ENCODE measurements at places on chromosomes 6 and 20. TPM values are rescaled to one million over a fixed set of nuclear protein-coding genes. Genes with fewer than 3 reads are reported as not detected.

DNA sequence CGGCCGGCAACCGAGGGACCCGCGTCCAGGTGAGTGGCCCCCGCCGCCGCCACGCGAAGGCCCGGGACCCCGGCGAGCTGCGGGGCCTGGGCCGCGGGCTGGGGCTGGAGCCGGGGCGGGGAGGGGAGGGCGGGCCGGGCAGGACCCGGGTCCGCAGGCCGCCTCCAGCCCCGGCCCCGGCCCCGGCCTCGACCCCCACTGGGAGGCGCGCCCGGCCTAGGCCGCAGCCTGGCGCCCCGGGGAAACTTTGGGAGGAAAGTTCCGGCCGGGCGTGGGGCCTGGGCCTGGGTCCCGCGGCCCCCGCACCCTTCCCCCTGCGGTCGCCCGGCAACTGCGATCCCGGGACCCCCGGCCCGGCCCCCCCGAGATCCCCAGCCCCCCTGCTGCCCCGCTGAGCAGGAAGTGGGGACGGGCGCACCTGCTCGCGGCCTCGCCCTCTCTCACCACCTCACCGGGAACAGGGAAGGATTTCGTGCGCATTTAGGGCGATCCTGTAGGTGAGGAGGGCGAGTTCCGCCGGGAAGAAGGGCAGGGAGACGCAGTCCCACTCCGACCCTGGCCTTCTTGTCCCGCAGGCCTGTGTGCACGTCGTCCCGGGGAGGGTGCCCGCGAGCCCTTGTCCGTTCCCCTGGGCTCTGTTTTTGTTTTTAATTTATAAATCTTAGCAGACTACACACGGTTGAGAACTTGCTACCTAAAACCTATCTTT is 402 bp downstream of the OSBPL2 start:
- ATAC-seq: no peak

- peak; percentile 40 for ATAC-seq
These were observed 155.4 kb downstream of the NRN1 start for GRCh38 chr6:5851261-5851757.

- no peak for ATAC-seq
These were observed 58.5 kb upstream of the CEP85L start for GRCh38 chr6:118709859-118710350.

DNA sequence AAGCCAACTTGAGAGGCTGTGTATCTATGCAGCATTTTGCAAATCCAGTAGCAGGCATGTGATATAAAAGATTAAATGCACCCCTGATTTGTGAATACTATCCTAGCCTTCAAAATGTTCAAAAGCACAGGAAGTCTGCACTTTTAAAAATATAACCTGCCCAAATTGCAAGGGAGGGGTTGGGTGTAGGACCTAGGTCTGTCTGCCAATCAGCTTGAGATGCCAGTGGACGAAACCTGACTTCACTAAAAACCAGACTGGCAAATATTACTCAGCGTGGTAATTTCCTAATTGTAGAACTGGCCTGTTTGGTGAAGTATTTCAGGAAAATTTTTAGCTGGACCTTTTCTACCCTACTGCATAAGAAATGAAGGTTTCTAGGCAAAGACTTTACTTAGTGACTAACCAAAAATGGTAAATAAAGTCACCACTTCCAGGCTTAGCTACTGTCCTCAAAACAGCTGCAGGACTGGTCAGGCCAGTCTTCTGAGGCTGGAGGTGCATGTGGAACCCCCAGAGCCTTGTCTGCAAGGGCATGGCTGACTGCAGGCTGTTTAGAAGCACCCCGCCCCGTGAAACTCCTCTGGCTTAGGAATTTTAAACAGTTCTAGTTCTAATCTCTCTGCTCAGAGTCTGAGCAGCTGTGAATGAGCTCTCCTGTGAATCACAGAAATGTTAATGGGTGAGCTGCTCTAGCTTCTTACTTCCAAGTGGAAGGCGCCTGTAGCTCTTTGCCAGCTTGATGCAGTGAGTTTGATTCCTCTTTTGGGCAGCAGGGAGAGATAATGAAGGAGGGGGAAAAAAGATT is 104.4 kb upstream of the ESR1 start:
- no peak for ATAC-seq

- ATAC-seq: no peak
These were observed 141.5 kb downstream of the ATXN1 start for GRCh38 chr6:16619777-16620176.

GRCh38 chr20:55174172-55174571 is 698.8 kb downstream of the DOK5 start:
- ATAC-seq: no peak

DNA sequence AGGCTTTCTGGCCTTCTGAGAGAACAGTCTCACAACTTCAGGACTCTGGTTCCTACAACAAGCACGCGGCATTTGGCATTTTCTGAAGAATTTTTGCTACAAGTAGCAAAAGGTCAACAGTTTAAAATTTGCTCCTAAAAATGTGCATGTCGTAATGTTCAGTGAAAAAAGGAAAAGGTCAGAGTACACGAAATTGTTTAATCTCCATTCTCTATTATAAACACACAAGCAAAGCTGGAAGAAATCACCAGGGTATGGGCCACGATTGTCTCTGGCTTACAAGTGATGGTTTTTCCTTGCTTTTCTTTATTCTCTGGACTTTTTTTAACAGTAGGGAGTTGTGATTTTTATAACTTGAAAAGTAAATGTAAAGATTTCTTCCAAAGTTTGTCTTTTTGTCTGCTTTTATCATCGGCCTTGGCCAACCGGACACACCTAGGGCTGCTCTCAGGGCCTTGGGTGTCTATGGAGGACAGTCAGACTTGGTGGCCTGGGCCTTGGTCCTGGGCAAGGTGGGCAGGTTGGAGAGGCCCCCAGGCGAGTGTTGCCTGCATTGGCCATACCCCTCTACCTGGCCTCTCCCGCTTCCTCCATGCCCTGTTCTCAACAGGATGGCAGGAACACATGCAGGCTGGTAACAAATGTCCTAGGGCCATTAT is 32.4 kb downstream of the PLEKHG1 start:
- peak; percentile 3 for ATAC-seq

DNA sequence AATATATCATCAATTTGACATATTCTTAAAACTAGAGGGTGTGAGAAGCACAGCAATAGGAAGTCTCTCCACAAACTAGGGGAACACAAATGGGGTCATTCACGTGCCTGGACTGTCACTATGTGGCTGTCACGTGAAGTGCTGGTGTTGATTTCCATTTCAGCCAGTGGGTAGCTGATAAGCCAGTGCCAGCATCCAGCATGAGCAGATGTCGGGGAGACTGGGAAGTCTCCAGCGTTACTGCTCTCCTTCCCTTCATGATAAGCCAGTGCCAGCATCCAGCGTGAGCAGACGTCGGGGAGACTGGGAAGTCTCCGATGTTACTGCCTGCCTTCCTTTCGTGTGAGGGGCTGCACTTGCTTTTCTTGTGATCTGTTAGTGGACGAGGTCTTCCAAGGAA is 5.6 kb upstream of the SLC17A9 start:
- no peak for ATAC-seq

- ATAC-seq: no peak
These were observed 222.7 kb upstream of the MCHR2 start for GRCh38 chr6:100216760-100217159.

DNA sequence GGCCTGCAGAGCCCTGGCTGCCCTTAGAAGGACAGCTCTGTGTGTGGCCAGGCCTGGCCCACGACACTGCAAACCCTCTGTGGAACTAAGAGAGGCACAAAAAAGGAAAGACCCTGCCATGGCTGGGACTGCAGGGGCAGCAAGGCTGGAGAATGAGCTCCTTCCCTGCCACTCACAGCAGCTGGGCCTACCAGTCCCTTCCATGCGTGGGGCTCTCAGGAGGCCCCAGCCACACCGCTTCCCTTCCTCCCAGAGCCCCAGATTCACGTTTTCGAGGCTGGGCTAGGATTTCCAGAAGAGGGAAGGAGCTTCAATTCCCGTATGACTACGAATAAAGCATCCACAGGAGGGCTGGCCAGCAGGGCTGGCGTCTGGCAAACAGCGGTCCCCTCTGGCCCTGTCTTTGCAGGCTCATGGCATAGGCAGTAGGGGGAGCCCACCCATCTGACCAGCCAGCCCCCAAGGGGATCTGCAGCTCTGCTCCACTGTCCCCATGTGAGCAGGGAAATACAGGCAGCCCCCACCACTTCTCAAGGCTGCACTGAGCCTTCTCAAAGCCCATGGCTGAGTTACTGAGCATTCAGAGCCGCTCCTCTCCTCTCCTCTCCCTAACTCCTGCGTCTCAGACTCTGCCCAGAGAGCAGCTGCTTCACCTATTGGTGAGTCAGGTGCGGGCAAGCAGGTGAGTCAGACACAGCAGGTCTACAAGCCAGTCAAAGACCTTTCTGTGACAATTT is 53.1 kb downstream of the NINL start:
- ATAC-seq: no peak

- no peak for ATAC-seq
These were observed 17.8 kb upstream of the SLC32A1 start for GRCh38 chr20:38706509-38706908.

GRCh38 chr6:25706314-25707014 is 48.1 kb upstream of the SLC17A4 start:
- no peak for ATAC-seq

The CLPSL1 gene
- total RNA-seq: not detected

The MICB gene
- 1.7 TPM for total RNA-seq

The FBXO30 gene
- 71.5 TPM for total RNA-seq

The IMPG1 gene
- total RNA-seq: not detected

The PPIL6 gene
- 2.0 TPM for total RNA-seq

The CD40 gene
- total RNA-seq: 13.7 TPM
